Activated CD4-positive, CD25-positive, alpha-beta regulatory T cell (primary cell): ENCODE measurements at places on chromosomes 3 and 15.

GRCh38 chr3:190366133-190366532, 21.8 kb upstream of the CLDN16 start:
- DNase-seq = no peak

DNA sequence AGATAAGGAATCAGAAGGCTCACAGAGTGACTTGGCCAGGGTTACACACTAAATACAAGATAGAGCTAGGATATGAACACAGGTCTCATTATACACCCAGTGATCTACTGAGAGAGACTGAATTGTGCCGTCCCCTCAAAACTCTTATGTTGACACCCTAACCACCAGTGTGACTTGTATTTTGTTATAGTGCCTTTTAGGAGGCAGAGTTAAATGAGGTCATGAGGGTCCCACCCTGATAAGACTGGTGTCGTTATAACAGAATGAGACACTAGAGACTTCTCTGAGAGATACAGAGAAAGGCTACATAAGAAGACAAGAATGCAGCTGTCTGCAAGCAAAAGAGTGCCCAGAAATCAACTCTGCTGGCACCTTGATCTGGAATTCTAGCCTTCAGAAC, 12.6 kb downstream of the KPNA1 start:
- no peak for DNase-seq

- no peak for DNase-seq
These were observed 843.9 kb downstream of the TUSC7 start for GRCh38 chr3:117553461-117553860.

DNA sequence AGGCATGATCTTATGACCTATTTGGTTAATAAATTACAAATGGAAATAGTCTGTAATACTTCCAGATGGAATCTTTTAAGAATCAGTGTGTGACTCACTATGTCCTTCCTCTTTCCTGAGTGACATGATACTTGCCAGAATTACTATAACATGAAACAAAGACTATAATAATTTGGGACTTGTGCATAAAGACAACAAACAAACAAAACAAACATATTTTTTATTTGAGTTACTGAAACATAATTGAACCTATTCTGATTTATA, 1268.1 kb downstream of the OTOL1 start:
- DNase-seq = no peak

DNA sequence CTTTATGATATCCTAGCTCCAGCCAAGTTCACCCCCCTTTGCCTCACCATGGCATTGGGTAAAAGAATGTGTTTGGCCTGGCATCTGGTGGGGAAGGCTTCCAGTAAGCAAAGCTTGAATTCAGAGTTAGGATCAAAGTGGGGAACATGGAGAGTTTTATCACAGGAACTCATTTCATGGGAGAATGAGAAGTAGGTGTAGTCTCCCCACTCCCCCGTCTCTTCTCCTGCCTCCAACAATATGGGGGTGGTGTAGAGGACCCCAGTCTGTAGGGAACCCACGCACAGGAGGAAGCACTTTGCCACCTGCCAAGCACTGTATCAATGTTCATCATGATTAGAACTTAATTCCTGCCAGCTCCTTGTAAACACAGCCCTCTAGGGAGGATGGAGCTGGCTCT, 200.5 kb downstream of the UACA start:
- DNase-seq = no peak

DNA sequence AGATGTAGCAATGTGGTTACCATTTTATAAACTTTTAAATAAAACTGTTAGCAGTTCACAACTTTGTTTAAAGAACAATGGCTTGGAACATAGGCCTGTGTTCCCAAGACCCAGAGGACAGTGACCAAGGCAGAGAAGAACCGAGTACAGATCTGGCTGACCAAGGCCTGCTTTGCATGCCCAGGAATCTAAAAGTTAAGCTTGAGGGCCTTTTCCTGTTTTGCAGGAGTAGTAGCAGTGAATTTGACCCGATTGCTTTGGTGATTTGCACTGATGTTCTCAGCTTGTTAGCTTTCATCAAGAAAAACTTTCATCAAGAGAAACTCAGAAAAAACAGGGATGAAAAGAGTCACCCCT, 9.9 kb downstream of the FILIP1L start:
- DNase-seq = no peak

- DNase-seq = no peak
These were observed 954.5 kb downstream of the ZPLD1 start for GRCh38 chr3:103389356-103389755.

GRCh38 chr3:112122870-112123269, 10.2 kb downstream of the GCSAM start:
- no peak for DNase-seq

- DNase-seq = no peak
These were observed 20.7 kb upstream of the PPARG start for GRCh38 chr3:12268049-12268735.

GRCh38 chr3:73685061-73685460, 60.3 kb upstream of the PDZRN3 start:
- DNase-seq = no peak

GRCh38 chr15:89028036-89028435, 60.2 kb upstream of the ABHD2 start:
- no peak for DNase-seq

GRCh38 chr3:104214277-104214676, 1152.4 kb upstream of the ALCAM start:
- DNase-seq = no peak

DNA sequence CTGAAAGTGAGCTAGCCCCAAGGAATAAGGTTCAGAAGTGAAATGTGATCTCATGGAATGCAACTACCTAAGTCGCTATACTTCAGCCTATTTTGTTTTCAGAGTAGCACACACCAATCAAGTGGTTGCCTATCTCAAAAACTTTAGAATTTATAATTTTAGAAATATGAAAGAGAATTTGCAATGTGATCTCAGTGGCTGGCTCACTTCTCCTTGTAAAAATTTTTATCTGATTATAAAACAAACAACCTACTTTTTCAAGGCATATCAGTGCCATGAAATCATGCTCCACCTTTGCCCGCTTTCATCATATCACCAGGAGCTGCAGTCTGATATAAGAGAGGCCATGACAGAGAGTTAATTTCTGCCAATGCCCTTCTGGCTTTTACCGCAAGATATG, 47.3 kb downstream of the CLDN11 start:
- DNase-seq = no peak

- DNase-seq = no peak
These were observed 7.7 kb downstream of the PLSCR1 start for GRCh38 chr3:146536681-146537080.

GRCh38 chr15:99618941-99619411, 53.2 kb downstream of the MEF2A start:
- no peak for DNase-seq

DNA sequence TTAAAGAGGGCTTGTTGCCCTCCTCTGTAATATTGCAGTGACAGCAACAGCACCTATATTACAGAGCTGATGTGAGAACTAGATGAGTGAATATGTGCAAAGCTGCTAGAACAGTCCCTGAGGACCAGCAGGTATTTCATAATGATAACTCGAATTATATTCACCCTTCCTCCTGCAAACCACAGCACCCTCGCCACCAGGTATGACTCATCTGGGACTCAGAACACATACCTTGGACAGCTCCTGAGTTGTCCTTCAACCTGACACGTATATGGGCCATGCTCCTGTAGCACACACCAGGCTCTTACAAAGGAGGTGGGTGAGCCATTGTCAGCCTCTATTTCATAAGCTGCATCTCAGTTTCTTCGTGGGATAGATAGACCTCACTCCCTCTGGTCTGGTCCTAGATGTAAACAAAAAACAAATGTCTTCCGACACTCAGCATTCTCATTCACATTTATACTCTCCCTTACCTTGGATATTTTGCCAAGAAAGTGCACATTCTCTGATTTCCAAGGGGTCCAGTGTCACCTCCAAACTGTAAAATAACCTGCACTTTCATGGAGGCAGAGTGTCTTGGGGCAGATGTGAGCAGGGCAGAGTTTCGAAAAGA, 124.5 kb downstream of the TLE3 start:
- DNase-seq = no peak

- no peak for DNase-seq
These were observed 385.0 kb upstream of the C2CD4B start for GRCh38 chr15:62550106-62550505.

DNA sequence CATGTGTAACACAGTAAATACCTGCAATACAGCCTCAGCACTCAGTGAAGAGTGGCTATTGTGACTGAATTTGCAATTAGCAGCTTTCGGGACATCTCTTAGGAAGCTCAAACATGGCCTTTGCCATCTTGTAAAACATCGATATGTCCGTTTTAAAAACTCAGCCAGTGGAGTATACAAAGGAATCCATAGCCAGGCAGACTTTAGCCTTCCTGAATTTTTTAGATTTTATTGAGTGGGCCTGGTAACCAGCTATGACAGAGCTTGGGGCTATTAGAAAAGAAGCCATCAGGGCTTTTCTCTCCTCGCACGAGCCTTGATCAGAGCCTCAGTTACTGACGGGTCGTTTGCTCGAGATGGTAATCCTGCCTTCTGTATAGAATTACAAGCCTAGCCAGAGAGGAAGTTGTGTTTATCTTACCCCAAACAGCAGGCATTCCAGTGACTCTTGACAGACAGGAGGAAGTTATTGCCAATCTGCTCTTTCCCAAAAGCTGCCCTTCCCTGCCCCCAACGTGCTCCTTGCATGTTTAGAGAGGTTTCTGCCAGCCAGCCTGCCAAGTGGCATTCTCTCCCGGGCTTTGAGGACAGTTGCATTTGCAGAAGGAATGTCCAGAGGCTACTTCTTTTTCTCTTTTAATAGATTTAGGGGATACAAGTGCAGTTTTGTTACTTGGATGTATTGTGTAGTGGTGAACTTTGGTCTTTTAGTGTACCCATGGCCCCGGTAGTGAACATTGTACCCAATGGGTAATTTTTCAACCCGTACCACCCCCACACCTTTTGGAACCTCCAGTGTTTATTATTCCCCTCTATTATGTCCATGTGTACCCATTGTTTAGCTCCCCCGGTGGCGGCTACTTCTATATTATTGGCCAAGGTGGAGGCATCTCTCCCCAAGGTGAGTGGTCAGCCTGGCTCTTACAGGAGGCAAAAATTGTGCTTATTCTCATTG, 40.6 kb downstream of the ITPR1 start:
- DNase-seq = no peak

DNA sequence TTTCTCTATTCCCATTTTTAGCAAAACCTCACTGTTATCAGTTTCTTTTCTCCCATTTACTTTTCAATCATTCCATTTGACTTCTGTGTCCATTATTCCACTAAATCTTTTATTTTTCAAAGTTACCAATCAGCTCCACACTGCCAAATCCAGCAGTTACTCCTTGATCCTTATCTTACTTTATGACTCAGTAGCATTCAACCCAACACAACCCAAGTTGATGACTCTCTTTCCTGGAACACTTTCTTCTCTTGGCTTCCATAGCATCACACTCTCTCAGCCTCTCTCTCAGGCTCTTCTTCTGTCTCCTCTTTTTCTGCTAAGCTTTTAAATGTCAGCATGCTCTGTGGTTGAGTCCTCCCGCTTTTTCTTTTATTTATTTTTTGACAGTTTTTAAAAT, 36.3 kb downstream of the RASGRP1 start:
- DNase-seq = no peak

DNA sequence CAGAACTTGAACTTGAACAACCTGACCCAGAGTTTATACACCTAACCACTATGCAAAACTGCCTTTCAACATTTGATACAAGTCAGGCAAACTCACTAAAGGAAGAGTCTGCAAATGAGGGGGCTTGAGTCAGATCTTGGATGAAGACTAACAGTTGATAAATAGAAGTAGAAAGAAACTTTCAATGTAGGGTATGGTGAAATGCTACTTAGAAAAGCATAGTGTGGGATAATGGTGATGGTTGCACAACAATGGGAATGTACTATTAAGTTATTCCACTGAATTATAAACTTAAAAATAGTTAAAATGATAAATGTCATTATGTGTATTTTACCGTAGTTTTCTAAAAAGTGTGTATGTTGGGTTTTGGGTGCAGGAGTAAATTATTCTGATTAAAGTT, 19.7 kb upstream of the ZNF280D start:
- DNase-seq = no peak

DNA sequence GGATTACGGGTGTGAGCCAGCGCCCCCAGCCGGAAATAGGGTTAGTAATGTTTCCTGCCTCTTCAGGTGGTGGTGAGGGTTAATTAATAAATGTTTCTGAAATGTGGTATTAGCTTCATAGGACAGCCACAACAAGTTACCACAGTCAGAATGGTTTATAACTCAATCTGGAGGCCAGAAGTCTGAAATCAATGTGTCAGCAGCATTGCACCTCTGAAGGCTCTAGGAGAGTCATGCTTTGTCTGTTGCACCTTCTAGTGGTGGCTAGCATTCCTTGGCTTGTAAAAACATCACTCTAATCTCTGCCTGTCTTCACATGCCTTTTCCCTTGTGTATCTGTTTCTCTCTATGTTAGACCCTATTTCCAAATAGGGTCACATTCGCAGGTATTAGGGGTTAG, 7.8 kb upstream of the RPSA start:
- DNase-seq = no peak

- DNase-seq = no peak
These were observed 157.7 kb downstream of the THSD4 start for GRCh38 chr15:71272932-71273331.

DNA sequence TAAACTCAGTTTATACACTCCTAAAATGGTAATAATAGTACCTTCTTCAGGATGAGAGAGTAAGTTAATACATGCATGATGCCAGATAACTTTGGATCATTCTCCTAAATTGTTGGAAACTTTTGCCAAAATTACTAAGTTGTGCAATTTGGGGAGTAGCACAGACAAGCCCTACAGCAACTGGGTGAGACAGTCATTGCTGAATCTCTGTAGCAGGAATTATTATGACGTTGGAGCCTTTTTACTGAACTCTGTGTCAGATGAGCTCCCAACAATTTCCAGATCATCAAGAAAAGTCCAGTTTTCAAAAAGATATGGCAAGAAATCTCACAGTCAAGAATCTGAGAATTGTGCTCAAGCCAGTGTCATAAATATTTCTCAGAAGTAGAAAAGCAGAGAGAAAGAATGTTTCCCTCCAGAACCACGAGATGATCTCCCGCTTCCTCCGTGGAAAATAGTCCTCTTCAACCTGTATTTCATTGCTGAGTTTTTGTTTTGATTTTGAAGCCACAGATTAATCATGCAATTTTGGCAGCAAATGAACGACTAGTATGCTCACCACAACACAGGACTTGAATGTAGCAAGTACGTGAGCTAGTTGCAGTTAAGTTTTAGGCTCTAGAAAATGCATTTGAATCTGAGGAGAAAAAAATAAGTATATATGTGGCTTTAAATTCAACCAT, 485.4 kb downstream of the CNTN6 start:
- no peak for DNase-seq

GRCh38 chr3:102183186-102183585, 251.6 kb upstream of the ZPLD1 start:
- no peak for DNase-seq

GRCh38 chr15:64412216-64412615, 24.6 kb downstream of the TRIP4 start:
- DNase-seq = no peak

GRCh38 chr3:183313351-183313750, 60.3 kb downstream of the B3GNT5 start:
- no peak for DNase-seq

GRCh38 chr15:43105077-43105736, 631 bp downstream of the UBR1 start:
- no peak for DNase-seq

GRCh38 chr15:85730001-85730820, 64.5 kb downstream of the KLHL25 start:
- no peak for DNase-seq

- DNase-seq = peak; percentile 72
These were observed at the start of gene TCF12 for GRCh38 chr15:56918046-56918938. TSS of gene TCF12 (plus strand) at chr15:56918644. CDS start at chr15:56919914, 1,270 bp downstream.
